ENCODE measurements at places on chromosomes 2 and 18.

DNA sequence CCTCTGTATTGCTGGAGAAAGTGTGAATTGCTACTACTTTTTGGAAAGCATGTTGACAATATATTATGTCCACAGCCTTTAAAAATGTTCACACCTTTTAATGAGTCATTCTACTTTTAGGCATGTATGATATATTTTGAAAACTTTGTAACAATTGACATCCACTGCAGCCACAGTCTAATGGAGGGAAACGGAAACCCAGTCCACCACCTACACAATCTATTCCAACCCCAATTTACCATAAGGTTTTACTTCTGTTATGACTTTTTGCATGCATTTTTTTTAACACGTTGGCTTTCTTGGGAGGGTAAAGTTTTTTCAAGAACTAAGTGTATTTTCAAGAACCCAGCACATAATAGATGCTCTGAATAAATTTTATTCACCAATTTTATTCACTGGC lies 38.5 kb upstream of the ATP8B1 start:
- no peak for DNase-seq

GRCh38 chr18:23661735-23662308 lies 889 bp downstream of the ANKRD29 start:
- no peak for DNase-seq

GRCh38 chr2:112277596-112278220 lies 2.3 kb downstream of the ZC3H6 start:
- DNase-seq = no peak

DNA sequence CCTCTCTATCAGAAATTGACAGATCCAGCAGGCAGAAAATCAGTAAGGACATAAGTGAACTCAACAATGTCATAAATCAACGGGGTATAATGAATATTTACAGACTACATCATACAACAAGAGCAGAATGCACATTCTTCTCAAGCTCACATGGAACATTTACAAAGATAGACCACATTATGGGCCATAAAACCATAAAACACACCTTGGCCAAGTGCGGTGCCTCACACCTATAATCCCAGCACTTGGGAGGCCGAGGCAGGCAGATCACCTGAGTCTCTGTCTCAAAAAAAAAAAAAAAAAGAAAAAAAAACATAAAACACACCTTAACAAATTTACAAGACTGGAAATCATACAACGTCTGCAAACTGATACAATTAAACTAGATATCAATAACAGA lies 36.7 kb downstream of the FBXO15 start:
- no peak for DNase-seq

DNA sequence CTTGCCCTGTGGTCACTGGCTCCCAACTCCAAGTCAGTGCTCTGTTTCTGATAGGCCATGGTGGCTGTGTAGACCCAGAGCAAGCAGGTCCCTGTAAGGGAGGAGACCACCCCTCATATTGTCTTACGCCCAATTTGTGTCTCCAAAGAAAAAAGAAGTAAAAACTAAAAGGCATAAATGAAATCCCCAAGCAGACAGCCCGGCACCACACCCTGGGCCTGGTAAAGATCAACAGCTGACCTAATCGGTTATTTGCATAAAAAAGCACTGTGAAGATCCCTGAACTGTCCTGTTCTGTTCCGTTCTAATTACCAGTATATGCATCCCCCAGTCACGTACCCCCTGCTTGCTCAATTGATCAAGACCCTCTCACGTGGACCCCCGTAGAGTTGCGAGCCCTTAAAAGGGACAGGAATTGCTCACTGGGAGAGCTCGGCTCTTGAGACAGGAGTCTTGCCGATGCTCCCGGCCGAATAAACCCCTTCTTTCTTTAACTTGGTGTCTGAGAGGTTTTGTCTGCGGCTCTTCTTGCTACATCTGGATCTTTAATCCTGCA lies 364.1 kb upstream of the HS6ST1 start:
- no peak for DNase-seq

DNA sequence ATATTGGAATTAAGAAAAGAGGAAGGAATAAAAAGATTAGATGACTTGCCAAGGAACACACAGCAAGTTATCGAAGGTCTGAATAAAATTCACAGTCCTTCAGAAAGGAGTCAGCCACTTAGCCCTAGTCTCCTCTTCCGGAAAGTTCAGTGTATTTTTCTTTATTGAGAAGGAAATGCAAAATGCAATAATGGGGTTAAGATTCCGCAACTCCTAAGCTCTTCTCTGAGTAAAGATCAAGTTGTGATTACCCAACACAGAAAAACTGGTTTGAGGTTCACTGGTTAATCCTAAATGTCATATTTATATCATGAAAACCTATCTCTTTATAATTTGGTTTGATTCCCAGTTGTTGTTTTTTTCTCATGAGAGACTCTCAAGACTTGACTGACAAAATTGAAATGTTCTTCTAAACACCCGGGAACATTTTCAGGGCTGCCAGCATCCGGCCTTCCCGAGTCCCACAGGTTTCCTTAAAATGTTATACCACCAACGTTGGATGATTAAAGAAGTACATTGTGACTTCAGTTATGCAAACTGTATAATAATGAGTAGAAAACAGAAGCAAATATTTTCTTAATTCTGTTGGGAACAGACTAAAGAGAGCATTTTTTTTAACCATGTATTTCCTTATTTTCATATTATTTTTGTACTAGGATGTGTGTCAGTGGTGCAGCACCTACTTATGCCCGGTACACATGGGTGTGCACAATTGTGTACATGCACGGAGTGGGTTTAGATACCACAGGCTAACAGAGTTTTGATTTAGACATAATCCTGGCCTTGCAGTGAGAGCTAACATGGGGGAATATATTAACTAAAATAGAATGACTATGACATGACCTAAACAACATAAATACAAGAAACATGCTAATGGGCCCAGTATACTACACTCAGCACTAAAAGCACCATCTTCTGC lies 100.2 kb downstream of the STK39 start:
- no peak for DNase-seq

All from cortex of kidney (tissue), 1 donor.